ENCODE measurements at places on chromosomes 2 and 18.

DNA sequence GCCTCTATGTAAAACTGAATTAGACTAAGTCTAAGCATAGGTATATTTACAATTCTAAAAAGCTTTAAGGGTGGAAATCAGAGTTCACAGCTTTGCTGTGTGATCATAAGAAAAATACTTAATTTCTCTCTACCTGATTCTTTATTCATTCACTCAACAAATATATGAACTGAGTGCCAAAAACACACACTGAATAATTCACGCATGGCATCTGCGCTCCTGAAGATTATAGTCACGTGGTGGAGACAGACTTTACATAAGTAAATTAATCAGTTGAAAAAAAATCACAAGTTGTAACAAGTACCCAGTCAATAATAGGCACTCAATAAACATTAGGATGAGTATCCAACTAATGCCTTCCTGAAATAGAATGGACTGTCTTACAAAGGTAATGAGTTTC, 351.6 kb downstream of the METTL4 start:
- DNase-seq: no peak

DNA sequence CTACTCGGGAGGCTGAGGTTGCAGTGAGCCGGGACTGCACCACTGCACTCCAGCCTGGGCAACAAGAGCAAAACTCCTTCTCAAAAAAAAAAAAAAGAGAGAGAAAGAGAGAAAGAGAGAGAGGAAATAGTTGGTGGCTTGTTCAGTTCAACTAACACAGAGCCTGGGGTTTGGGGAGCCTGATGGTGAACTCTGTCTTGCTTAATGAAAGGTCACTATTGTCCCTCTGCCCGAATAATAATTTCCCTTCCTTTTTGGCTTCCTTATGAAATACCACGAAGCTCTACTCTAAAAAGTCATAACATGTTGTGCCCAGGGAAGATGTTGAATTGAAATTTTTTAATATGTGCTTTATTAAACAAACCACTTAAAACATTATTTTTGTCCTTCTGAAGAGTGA, 17.3 kb downstream of the BCL2 start:
- no peak for DNase-seq

DNA sequence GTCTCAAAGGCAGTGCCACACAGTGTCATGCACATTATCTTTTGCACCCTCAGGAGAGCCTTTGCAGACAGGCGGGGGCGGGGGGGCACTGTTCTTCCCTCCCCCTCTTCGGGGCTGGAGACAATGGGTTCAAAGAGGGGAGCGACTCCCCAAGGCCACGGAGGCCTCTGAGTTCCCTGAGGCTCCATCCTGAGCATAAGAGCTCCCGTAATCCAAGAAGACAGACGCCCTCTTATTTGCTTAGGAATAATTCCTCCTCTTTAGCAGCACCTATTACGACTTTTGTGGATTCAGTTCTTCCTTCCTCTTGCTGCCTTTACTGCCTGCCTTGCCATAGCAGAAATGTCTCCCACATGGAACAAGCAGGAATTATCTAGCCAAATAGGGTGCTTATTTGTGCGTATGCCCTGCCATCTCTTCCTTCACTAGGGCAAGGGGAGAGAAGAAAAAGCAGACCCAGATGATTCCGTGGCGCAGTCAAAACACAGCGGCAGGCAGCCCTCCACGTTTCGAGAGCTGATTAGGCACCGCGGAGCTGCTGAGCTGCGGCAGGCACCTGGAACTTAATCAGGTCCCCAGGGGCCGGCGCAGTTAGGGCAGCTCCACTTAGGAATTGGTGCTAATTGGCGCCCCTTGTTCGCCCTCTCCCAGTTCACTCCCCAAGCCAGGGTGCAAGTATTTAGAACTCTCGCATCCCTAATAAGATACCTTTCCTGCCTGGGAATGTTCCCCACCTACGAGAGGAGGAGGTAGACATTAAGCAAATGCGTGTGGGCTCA, 233.4 kb upstream of the MYT1L start:
- no peak for DNase-seq

DNA sequence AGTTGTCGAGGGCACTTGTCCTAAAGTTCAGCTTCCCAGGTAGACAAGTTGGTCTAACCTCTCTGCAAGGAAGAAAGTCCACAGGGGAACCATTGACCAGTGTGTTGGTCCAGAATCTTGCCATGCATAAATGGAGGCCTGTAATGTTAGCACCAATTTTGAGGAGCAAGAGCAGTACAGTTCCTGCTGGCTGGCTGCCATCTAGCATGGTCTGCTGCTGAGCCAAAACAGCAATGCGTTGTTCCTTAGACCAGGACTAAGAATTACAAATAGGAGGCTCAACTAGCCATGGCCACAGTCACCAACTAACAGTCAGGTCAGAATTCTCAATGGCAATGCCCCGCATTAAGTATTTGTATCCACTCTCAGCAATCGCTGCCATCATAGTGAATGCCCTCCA, 72.8 kb upstream of the WIPF1 start:
- no peak for DNase-seq

DNA sequence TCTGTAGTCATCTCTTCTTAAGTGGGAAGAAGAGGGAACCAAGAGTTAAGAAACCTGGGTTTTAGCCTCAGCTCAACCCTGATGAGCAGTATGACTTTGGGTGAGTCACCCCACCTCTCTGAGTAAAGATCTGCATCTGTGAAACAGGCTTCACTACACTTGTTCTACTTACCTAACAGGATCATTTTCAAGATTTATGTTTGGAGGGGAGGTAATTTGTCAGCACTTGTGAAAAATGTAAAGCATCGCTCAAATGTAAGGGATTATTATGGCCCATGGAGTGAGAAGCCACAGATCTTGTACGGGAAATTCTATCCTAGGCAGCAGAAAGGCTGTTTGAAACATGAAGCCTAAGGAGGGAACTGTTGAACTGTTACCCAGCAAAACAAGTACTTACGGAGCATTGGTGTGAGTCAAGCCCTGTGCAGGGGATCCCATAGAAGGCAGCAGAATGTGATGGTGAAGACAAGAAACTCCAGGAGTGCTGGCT, 160.6 kb downstream of the PRKCE start:
- peak; percentile 80 for DNase-seq

DNA sequence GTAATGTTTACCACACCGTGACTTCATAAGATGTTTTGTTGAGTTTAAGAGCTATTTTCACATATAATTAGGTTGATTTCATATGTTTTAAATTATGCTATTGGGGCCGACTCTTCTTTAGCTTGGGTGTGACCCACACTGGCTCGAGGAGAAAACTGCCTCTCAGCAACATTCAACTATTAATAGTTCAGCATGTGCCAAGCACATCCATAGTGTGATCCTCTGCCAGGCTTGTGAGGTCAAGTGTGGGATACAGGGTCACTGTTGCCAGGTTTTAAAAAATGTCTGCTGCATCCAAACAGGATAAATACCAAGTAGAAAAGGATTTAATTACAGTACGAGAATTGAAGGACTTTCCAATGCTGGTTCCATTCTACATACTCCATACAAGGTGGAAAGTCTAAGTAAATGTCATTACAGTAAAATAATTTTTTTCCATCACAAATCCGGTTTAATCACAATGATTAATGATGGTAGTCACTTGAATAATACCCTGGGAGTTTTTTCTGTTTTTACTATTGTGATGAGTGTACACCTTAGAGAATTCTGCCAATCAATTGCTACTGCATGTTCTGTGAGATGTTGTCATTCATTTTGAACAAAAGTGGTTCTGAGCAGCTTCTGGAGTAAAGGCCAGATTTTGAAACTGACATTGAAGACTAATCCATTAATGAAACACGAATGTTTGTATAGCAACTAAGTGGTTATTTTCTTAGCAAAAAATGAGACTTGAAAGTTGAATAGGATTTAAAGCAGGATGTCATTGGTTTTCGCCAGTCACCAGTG, 84.5 kb downstream of the ABI2 start:
- no peak for DNase-seq

GRCh38 chr2:134665727-134666506, 52.9 kb downstream of the TMEM163 start:
- no peak for DNase-seq

- no peak for DNase-seq
Measured at GRCh38 chr18:23012249-23012648, 79.1 kb downstream of the RBBP8 start.

DNA sequence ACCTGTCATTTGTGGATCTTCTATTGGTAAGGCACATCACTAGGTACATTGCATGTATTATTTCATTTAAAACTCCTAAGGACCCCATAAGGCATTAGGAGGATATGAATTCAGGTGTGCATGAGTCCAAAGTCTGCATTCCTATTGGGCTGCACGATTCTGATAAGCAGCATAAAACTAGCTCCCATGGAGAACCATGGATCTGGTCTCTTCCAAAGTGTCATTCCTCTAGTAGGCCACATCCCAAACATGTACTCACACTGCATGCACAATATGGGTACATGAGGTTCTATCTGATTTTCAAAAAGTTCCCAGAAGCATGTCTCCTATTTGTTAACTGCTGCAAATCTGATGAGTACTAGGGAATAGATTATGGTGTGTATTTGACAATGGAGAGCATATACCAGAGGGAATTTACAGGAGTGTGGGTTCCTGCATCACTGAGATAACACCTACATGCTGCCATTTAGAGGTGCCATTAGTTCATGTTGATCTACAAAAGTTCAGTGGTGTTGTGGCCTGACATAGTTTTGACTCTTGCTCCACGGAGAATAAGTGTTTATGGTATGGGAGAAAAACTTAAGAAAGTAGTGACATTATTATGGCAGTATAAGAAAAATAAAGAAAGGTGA, 11.3 kb downstream of the CYTIP start:
- DNase-seq: no peak

GRCh38 chr18:32530947-32531651, 60.4 kb upstream of the GAREM1 start:
- DNase-seq: no peak

GRCh38 chr2:118584062-118584749, 263.2 kb downstream of the EN1 start:
- DNase-seq: no peak

DNA sequence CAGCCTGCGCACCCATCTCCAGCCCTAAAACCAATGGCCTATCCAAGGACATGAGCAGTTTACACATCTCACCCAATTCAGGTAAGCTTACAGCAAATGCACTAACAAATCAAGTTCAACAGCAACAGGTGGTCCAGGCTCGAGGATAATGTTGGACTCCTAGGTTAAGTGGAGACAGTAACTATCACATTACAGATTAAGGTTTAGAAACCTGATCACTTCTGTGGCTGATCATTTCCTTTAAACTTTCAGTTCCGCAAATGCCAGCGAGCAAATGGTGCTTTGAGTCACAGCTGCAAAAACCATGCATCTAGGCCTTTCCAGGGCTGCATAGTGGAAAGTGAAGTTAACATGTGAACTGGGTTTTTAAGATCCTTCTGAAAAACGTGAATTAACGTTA, 259.4 kb downstream of the GBX2 start:
- no peak for DNase-seq

- DNase-seq: no peak
Measured at GRCh38 chr2:9694661-9695234, 64.0 kb upstream of the YWHAQ start.

DNA sequence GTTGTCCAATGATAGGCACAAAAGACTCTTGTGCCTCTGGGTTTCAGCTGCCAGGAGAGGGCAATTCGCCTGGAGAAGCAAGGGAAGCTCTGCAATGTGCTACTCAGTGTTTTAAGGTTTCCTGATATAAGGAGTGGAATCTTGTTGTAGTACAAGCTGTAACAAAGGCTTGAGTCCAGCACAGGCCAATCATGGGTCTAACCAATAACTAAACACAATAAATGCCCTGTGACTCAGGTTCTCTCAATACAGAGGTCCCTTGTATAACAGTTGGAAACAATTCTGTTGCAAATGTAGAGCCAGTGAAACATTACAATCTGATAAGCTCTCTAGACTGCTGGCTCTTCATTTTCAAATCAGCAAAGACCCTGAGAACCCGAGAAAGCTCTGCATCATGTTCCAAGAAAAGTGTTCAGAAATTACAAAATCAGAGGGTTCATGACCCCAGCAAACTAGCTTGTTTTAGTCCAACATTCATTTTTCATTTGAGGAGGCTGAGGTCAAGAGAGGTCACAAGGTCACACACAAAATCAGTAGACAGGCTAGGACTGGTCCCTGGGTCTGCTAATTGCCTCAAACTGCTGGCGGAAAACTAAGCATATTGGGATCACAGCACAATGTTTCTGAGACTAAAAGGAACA, 59.0 kb upstream of the DNMT3A start:
- DNase-seq: no peak

DNA sequence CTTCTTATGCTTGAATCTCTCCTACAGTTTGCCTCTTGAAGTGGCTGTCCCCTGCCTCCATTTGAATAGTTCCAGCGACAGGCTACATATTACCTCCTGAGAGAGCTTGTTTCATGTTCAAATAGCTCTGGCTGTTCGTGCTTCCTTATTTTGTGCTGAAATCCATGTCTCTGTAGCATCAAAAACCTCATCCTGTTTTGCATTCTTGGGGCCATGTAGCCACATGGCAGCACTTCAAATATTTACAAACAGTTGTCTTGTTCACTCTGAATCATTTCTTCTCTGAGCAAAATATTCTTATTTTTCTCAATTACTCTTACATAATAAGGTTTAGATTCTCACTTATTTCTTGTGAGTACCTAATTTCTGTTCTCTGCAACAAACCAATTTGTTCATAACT, 1243.1 kb upstream of the NXPH2 start:
- DNase-seq: peak; percentile 64

GRCh38 chr2:6971502-6971901, 54.3 kb downstream of the RNF144A start:
- no peak for DNase-seq

GRCh38 chr2:222322236-222322635, 23.4 kb upstream of the PAX3 start:
- DNase-seq: no peak

GRCh38 chr2:26982102-26982742, 11.8 kb downstream of the MAPRE3 start:
- DNase-seq: peak; percentile 38

- DNase-seq: no peak
Measured at GRCh38 chr2:78416625-78417300, 608.7 kb upstream of the REG3G start.

DNA sequence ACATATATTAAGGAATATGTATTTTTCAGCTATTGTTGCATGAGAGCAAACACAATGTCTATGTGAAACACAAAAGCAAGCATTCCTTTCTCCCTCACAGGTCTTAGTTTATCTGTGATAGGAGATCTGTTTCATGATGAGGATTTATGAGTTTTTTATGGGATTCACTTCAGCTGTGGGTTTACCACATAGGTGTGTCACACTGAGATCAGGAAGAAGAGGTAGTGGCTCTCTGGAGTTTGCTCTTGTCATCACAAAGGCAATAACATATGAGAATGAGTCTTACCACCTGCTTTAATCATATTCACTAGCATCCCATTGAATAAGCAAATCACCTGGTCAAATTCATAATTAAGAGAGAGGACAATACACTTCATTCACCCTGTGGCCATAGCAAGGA, 960.3 kb upstream of the SLC39A10 start:
- DNase-seq: no peak

GRCh38 chr2:173357346-173357745, 2.7 kb downstream of the CDCA7 start:
- DNase-seq: no peak

DNA sequence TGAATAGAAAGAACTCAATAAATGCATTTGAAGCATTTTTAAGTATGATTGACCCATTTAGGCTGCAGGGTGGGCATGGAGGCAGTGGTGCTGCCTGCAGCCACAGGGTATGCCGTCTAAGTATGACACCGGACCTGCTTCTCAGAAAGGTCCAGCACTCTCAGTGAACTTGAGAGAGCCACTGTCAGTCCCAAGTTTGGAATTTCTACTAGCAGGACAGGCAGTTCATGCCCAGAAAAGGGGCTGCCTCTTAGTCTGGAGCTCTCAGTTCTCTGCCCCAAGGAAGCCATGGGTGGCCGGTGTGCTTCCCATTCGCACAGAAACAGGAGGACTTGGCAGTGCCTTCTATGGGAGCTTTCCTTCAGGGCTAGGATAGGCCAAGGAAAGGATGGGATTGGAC, 24.0 kb upstream of the MYCN start:
- no peak for DNase-seq
